T-helper 17 cell (primary cell): ENCODE measurements at places on chromosomes 1 and 21.
A peak's percentile ranks its signal among the peaks of the same experiment; 100 is the strongest.

DNA sequence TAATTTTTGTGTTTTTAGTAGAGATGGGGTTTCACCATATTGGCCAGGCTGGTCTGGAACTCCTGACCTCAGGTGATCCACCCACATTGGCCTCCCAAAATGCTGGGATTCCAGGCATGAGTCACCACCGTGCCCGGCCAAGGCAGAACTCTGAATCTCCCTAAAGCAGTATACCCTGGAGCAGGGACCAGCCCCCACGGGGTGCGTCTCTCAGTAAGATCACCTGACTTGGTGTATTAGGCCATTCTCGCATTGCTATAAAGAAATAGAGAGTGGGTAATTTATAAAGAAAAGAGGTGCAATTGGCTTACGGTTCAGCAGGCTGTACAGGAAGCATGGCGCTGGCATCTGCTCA is 14.2 kb downstream of the DFFB start:
- no peak for DNase-seq

GRCh38 chr1:71843012-71843411 is 439.3 kb downstream of the NEGR1 start:
- DNase-seq: no peak

GRCh38 chr1:161978011-161978790 is 45.5 kb downstream of the OLFML2B start:
- DNase-seq: no peak

DNA sequence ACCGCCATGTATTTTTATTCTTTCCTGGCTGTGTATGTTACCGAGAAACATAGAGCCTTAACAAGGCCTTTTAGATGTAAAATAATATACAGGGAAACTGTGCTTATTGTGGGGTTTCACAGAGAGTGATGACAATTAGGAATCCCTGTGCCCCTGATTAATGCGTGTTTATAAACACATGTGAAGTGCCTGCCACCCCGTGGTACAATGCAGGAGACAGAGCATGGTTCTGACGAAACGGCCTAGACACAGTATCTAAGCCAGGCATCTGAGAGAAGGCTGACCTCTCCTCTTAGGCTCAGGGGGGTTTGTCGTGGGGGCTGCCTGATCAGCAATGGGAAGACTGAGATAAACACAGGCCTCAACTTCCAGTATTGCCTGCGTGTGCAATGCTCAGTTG is 200.0 kb downstream of the AJAP1 start:
- DNase-seq: no peak

- no peak for DNase-seq
Observed at GRCh38 chr1:15803380-15803779, 4.1 kb downstream of the UQCRHL start.

GRCh38 chr1:157894613-157895165 is 53.1 kb upstream of the CD5L start:
- no peak for DNase-seq

DNA sequence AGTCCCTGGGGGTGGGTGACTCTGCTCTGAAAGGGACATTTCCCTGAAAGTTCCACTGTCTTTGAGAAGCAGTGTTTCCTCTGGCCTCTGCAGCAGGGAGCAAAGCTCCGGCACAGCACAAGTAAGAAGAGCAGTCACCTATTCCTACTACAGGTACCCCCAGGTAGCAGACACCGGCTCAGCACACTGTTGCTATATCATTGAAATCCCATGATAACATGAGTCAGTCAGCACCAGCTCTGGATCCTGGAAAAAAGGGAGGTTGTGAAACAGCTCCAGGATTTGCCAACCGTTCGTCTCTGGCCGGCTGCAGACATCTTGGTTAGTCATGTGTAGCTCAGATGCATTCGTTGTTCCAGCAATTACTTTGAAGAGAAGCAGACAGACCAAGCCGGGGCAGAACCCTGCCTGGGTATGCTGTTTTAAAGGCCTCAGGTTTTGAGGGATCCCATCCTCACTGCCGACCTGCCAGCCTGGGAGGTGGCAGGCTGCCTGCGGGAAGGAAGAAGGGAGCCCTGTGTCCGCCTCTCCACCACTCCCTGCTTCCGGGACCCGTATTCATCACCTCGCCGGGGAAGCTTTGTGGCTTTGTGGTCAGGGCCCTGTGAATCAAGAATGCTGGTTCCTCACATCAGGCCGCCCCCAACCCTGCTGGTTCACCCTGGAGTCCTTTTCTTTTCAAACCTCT is 139.2 kb downstream of the CLIC6 start:
- peak; percentile 7 for DNase-seq

- DNase-seq: no peak
Observed at GRCh38 chr1:151294742-151295462, 12.8 kb downstream of the ZNF687 start.

DNA sequence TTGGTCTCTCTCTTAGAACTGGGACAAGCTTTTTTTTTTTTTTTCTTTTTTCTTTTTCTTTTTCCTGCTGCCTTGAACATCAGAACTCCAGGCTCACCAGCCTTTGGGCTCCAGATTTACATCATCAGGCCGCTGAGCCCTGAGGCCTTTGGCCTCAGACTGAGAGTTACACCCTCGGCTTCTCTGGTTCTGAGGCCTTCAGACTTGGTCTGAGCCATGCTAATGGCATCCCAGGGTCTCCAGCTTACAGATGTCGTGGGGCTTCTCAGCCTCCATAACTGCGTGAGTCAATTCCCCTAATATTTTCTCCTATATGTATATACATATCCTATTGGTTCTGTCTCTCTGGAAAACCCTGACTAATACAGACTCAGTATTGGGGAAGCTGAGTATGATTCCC is 36.5 kb upstream of the RC3H1 start:
- DNase-seq: no peak

DNA sequence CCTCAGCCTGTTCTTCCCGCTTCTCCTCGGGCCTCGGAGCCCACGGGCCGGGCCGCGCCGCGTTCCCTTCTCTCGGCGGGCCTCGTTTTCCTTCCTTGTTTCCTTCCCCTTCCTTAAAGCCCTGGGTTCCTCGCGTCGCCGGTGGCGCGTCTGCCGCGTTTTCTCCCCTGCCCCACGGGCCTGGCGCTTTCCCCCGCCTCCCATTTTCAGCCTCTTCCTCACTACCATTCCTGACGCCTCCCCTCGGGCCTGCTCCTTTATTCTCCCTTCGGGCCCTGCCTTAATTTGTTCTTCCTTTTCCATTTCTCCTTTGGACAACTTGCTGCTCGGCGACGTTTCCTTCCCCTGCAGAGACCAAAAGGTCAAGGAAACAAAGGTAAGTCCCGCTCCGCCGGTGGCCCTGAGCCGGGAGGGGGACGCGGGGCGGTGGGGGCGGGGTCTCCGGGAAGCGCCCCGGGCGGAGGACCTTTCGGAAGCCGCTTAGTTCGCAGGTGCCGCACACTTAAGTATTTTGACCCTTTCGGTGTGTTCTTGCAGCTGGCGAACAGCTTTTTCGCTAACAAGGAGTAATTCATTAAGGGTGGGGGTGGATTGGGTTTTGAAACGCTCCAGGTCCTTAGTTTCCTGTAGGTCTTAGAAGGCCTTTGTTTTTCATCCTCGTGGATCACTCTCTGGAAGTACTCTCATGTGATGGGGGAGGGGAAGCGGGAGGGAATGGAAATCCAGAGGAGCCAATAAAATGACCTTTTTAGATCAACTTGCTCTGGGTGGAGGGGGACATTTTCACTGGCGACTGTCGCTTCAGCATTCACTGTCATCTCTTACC is 780 bp downstream of the YTHDF2 start:
- peak; percentile 44 for DNase-seq

GRCh38 chr1:66326867-66327266 is 207.1 kb upstream of the SGIP1 start:
- DNase-seq: no peak

DNA sequence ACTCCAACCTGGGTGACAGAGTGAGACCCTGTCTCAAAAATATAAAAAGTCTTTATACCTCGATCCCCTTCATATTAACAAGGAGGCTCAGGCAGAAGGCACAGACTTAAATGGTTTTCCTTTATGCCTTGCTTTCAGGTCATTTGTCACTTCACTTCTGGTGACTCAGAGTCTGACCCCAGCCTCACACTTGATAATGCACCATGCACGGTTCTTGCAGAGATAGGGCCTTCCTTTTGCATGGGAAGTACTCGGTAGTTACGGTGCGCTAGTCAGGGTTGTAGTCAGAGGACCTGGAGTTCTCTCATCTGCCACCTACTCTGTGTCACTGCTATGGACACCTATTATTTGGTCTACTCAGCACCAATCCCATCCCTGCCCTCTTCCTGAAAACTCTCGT is 43.6 kb upstream of the BMP8B start:
- no peak for DNase-seq

DNA sequence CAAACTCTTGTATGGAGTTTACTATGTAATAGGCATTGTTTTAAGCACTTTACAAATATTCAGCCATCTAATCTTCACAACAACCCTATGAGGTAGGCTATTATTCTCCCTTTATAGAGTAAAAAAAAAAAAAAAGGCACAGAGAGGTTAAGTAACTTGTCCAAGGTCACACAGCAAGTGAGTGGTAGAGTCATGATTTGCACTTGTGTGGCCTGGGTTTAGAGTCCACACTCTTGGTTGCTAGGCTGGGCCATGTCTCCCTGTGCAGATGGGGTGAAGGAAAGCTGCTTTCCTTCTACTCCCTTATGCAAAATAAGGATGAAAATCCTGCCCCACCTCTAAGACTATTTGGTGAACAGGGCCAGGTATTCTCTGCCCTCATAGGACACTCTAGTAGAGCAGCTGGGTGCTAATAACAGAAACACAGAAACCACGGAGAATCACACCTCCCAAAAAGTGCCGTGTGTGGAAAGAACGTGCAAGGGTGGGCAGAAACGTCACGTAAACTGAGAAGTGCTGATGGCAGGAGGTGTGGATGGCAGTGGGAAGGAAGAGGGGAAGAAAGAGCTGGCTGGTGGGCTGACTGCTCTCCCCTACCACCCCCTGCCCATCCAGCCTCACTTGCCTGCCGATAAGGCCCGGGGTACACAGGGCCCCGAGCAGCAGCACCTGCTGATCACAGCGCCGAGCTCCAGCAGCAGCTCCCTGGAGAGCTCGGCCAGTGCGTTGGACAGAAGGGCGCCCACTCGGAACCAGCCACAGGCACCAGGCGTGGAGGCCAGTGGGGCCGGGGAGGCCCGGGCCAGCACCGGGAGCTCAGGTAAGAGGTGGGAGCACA is 28.3 kb upstream of the VPS13D start:
- no peak for DNase-seq

GRCh38 chr1:7257225-7257624 is 472.0 kb downstream of the CAMTA1 start:
- DNase-seq: no peak

GRCh38 chr1:220272841-220273090 is 513 bp upstream of the RAB3GAP2 start:
- DNase-seq: no peak
